Chondrocyte (in vitro differentiated cells): ENCODE measurements at places on chromosomes 12 and 14.

DNA sequence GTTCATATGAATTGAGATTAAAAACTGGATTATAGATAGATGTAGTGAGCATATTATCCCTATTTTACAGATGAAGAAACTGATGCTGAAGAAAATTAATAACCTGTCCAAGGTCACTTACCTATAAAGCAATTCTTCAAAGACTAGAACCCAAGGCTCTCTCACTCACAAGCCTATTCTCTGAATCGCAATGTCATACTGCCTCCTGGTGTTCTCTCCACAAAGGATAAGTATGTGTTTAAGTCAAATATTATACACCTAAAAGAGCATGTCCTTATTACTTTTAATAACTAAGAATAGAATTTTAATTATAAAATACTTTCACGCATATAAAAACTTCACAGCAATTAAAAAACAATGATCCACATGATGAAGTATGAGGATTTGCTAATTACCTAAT lies 721.3 kb upstream of the USP15 start:
- DNase-seq: no peak

GRCh38 chr12:26280869-26281268 lies 85.5 kb downstream of the SSPN start:
- no peak for DNase-seq

- DNase-seq: no peak
Observed at GRCh38 chr14:93892923-93893558, 34.1 kb upstream of the FAM181A start.

GRCh38 chr12:115108129-115109100 lies 424.4 kb upstream of the TBX3 start:
- DNase-seq: no peak

- no peak for DNase-seq
Observed at GRCh38 chr14:89011355-89012281, 187.2 kb downstream of the TTC8 start.

DNA sequence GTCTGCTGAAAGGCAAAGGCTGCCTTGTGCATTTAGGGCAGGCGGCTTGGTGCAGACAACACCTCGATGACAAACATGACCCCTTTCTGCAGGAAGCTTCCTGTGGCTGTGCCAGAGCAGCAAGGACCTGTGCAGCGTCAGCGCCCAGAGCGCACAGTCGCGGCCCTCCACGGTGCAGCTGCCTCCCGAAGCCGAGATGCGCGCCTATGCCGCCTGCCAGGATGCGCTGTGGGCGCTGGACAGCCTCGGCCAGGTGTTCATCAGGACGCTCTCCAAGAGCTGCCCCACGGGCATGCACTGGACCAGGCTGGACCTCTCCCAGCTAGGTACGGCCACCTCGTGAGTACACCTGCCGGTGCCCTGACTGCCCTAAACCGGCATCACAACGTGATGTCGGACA lies 57.3 kb downstream of the ANKRD9 start:
- peak; percentile 73 for DNase-seq

- DNase-seq: no peak
Observed at GRCh38 chr14:27605282-27605681, 1007.4 kb upstream of the NOVA1 start.
